Keratinocyte (primary cell): ENCODE measurements at places on chromosomes 1 and 21. TPM values are rescaled to one million over a fixed set of nuclear protein-coding genes. Genes with fewer than 3 reads are reported as not detected.

DNA sequence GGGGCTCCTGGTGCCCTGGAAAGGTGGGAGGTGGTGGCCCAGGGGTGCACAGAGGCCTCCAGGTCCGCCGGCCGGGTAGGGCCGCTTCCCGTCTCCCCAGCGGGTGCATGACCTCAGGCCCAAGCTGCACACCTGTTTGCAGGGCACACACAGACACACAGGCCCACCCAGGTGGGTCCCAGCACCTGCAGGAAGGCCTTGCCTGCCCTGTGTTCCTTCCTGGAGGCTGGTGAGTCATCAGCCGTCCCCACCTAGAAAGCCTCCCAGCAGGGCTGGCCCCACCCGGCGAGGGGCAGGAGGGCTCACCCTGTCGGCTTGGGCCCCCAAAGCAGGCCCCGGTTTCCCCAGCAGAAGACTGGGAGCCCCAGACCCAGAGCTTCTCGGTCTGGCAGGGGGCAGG lies 23.6 kb upstream of the TTLL10 start:
- no peak overlapping the region for H3K27ac ChIP-seq
- no peaks in the 10 kb centered on the region for H3K36me3 ChIP-seq
- H3K27me3 ChIP-seq: no peaks in the 10 kb centered on the region
- H3K4me3 ChIP-seq: no peak overlapping the region

GRCh38 chr1:47785118-47785517 lies 212.1 kb downstream of the TRABD2B start:
- no peak overlapping the region for H3K4me3 ChIP-seq
- no peak for DNase-seq
- no peaks in the 10 kb centered on the region for H3K36me3 ChIP-seq
- H3K27me3 ChIP-seq: peaks cover 3% of the 10 kb centered on the region

- H3K4me1 ChIP-seq: no peaks in the 10 kb centered on the region
- no peak overlapping the region for H3K27ac ChIP-seq
- no peaks in the 10 kb centered on the region for H3K36me3 ChIP-seq
These were observed 7.8 kb downstream of the DMRTA2 start for GRCh38 chr1:50415235-50416149.

GRCh38 chr1:192858456-192858855 lies 49.6 kb downstream of the RGS2 start:
- no peak overlapping the region for H3K4me3 ChIP-seq
- no peak for DNase-seq
- no peak overlapping the region for H3K27ac ChIP-seq
- H3K36me3 ChIP-seq: no peaks in the 10 kb centered on the region
- H3K4me1 ChIP-seq: peaks cover 7% of the 10 kb centered on the region
- no peaks in the 10 kb centered on the region for H3K27me3 ChIP-seq

- DNase-seq: no peak
- H3K4me1 ChIP-seq: peaks cover 5% of the 10 kb centered on the region
- no peaks in the 10 kb centered on the region for H3K36me3 ChIP-seq
- no peaks in the 10 kb centered on the region for H3K27me3 ChIP-seq
These were observed 56.0 kb upstream of the RAP1A start for GRCh38 chr1:111563619-111564018.

DNA sequence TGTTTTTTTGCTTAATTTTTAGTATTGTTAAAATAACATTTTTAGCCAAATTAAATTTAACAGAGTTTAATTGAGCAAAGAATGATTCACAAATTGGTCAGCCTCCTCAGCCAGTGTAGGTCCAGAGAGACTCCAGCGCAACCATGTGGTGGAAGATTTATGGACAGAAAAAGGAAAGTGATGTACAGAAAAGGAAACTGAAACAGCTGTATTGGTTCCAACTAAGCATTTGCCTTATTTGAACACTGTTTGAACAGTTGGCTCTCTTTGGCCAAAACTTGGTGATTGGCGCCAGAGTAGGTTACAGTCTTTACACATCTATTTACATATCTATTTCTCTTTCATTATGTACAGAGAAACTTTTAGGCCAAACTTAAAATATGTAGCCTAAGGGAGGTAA lies 19.4 kb downstream of the RPS6KC1 start:
- no peak for DNase-seq
- H3K36me3 ChIP-seq: peaks cover 2% of the 10 kb centered on the region
- H3K27ac ChIP-seq: no peak overlapping the region
- no peak overlapping the region for H3K4me3 ChIP-seq
- no peaks in the 10 kb centered on the region for H3K4me1 ChIP-seq
- H3K27me3 ChIP-seq: no peaks in the 10 kb centered on the region

DNA sequence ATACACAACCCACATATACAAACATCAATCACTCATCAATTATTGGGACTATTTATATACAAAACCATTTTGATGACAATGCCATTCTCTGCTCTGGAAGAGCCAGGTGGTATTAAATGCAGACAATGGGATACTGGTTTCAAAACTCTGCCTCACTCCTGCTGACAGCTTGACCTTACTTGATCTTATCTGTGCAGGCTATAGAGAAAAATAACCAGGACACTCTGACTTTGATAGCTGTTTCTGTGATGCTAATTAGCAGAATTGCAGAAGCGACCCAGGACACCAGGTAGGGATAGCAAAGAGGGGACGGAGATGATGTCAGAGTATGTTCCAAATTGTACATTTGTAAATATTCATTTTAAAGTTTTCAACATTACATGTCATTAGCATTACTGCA lies 89.5 kb downstream of the OLFM3 start:
- DNase-seq: no peak
- H3K27ac ChIP-seq: no peak overlapping the region
- H3K36me3 ChIP-seq: no peaks in the 10 kb centered on the region
- H3K27me3 ChIP-seq: no peaks in the 10 kb centered on the region
- H3K4me1 ChIP-seq: no peaks in the 10 kb centered on the region

DNA sequence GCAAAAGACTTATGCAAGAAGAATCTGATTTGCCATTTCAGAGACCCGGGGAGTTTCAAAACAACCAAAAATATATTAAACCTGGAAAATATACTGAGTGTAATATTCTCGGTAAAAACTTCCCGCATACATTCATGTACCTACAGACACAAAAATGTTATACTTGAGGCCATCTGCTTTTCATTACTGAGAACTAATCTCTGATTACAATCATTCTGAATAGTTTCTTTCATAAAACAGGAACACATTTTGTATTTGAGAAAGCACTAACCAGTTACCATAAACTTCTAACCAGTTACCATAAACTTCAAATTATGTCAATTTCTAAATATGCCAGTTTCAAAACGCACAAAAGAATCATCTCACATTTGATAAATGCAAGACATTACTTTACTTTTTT lies 7.8 kb downstream of the ZNHIT6 start:
- H3K4me3 ChIP-seq: no peak overlapping the region
- H3K36me3 ChIP-seq: peaks cover 8% of the 10 kb centered on the region
- no peak overlapping the region for H3K27ac ChIP-seq
- no peak for DNase-seq

- peak overlapping the region; percentile 82 for H3K27ac ChIP-seq
- H3K4me3 ChIP-seq: peak overlapping the region; percentile 99
- no peak for DNase-seq
These were observed 806 bp downstream of the DDOST start for GRCh38 chr1:20660363-20660762.

GRCh38 chr1:53524428-53525375 lies 65.5 kb downstream of the DMRTB1 start:
- no peak overlapping the region for H3K4me3 ChIP-seq
- H3K4me1 ChIP-seq: no peaks in the 10 kb centered on the region
- peaks cover 17% of the 10 kb centered on the region for H3K27me3 ChIP-seq
- H3K36me3 ChIP-seq: no peaks in the 10 kb centered on the region
- H3K27ac ChIP-seq: no peak overlapping the region

DNA sequence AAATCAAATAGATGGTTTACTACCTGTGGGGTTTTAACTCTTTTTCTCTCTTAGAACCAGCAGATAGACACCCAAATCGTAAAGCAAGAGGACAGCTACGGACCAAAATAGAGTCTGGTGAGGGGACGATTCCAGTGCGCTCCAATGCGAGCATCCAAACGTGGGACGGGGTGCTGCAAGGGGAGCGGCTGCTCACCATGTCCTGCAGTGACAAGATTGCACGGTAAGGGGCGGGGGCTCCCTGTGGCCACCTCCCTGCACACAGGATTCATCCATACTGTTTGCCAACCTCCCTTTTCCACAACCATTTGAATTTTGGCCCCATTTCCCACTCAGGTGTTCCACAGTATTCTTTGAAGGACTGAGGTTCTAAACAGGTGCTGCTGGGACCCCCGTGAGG lies 102.8 kb downstream of the POFUT2 start:
- no peak for DNase-seq
- H3K27me3 ChIP-seq: no peaks in the 10 kb centered on the region
- no peak overlapping the region for H3K4me3 ChIP-seq
- peaks cover 22% of the 10 kb centered on the region for H3K36me3 ChIP-seq
- H3K27ac ChIP-seq: no peak overlapping the region

DNA sequence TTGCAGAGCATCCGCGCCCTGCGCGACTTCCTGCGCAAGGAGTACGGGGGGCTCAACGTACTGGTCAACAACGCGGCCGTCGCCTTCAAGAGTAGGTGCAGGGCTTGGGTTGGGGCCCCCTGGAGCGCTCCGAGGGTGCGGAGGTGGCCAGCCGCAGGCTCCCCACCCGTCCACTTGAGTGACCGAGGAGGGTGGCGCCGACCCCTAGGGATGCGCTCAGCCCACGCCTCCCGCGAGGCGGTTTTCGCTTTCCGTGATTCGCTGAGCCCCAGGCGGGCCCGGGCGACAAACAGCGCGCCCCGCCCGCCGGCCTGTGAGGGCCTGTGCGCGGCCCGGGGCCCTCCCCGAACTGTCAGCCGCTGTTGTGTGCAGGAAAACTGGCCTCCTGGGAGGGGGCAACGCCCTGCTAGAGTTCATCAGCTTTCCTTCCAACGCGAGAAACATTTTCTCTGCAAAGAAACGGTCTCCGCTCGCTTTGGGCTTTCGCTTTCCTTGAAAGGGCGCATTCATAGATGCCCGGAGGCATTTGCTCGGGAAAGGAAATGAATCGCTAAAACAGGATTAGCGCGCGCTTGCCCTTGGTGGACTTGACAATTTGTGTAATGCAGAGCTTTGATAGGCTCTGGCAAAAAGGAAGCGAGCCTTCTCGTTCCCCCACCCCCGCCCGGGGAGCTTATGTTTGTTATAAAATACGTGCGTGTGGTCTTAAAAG lies 668 bp downstream of the CBR3 start:
- H3K4me3 ChIP-seq: peak overlapping the region; percentile 76
- H3K36me3 ChIP-seq: no peaks in the 10 kb centered on the region
- DNase-seq: peak; percentile 33
- H3K27me3 ChIP-seq: no peaks in the 10 kb centered on the region
- H3K4me1 ChIP-seq: peaks cover 21% of the 10 kb centered on the region

GRCh38 chr1:2891923-2892448 lies 90.5 kb upstream of the TTC34 start:
- H3K4me1 ChIP-seq: no peaks in the 10 kb centered on the region
- no peak for DNase-seq
- H3K36me3 ChIP-seq: no peaks in the 10 kb centered on the region
- no peak overlapping the region for H3K4me3 ChIP-seq
- no peak overlapping the region for H3K27ac ChIP-seq

- no peaks in the 10 kb centered on the region for H3K36me3 ChIP-seq
- no peaks in the 10 kb centered on the region for H3K27me3 ChIP-seq
- H3K4me1 ChIP-seq: peaks cover 5% of the 10 kb centered on the region
These were observed 5.6 kb upstream of the POFUT2 start for GRCh38 chr21:45293220-45293725.

- H3K27me3 ChIP-seq: no peaks in the 10 kb centered on the region
- H3K4me1 ChIP-seq: peaks cover 7% of the 10 kb centered on the region
- peaks cover 6% of the 10 kb centered on the region for H3K36me3 ChIP-seq
- H3K4me3 ChIP-seq: no peak overlapping the region
- DNase-seq: no peak
- H3K27ac ChIP-seq: no peak overlapping the region
These were observed 4.8 kb downstream of the S1PR1 start for GRCh38 chr1:101241485-101242225.

DNA sequence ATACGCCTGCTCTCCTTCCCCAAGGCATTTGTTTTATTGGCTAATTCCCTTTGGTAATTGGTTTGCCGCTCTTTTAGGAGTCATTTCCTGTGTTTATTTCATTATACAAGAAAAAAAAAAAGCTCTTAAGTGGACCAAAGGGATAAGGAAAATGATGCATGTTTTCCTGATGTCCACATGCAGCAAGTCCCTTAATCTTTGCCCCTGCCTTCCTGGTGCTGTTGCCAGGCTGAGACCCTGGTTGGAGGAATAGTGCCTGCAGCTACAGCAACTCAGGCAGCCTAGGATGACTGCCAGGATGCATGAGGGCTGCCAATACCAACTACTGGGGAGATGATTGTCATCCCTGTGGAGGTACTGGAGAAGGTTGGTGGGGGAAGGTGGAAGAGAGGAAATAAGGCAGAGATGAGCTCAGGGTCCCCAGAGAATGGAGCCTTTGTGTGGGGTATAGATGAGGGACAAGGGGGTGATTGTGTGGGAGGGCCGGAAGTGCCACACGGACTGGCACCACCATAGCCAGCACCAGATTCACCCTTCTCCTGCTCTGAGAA lies 6.1 kb upstream of the GATAD2B start:
- H3K4me3 ChIP-seq: no peak overlapping the region
- H3K27ac ChIP-seq: no peak overlapping the region
- H3K27me3 ChIP-seq: no peaks in the 10 kb centered on the region

DNA sequence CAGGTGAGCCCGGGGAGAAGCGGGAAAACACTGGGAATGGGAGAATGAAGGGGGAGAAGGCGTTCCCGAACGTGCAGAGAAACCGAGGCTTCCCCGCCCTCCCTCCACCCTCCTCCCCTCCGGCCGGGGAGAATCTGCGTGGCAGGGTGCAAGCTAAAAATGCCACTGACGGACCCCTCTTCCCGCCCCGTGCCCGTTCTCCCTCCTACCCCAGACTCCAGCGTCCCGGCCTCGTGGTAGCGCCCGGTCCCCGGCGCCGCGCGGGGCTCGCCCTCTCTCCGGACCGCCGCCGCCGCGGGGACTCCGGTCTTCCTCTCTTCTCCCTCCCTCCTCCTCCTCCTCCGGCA lies 81.6 kb upstream of the AK4 start:
- H3K27ac ChIP-seq: no peak overlapping the region
- H3K4me3 ChIP-seq: peak overlapping the region; percentile 82
- DNase-seq: no peak
- H3K27me3 ChIP-seq: peaks cover 5% of the 10 kb centered on the region
- H3K4me1 ChIP-seq: peaks cover 6% of the 10 kb centered on the region

PGLYRP4 gene
- polyA plus RNA-seq: 2.4 to 21.6 TPM (median 3.8 TPM) in 3 replicates

SYPL2 gene
- polyA plus RNA-seq: not detected in 3 replicates

FAM167B gene
- polyA plus RNA-seq: 0.06 to 0.07 TPM in 2 of 3 replicates, not detected in the other

GBP6 gene
- polyA plus RNA-seq: 4.7 to 16.3 TPM (median 9.4 TPM) in 3 replicates

ALPL gene
- not detected in 3 replicates for polyA plus RNA-seq

SOX13 gene
- 4.9 to 6.1 TPM (median 5.6 TPM) in 3 replicates for polyA plus RNA-seq

DIPK1A gene
- 18.6 to 22.0 TPM (median 19.4 TPM) in 3 replicates for polyA plus RNA-seq

EYA3 gene
- 15.5 to 17.7 TPM (median 17.6 TPM) in 3 replicates for polyA plus RNA-seq

KRTAP12-2 gene
- not detected in 3 replicates for polyA plus RNA-seq

SH2D5 gene
- 60.8 to 83.8 TPM (median 69.0 TPM) in 3 replicates for polyA plus RNA-seq

TLCD4 gene
- polyA plus RNA-seq: 0.01 to 0.02 TPM in 2 of 3 replicates, not detected in the other

OPRD1 gene
- not detected in 3 replicates for polyA plus RNA-seq

CADM3 gene
- 0.03 TPM in 1 of 3 replicates, not detected in the others for polyA plus RNA-seq
